ENCODE measurements at places on chromosomes 3 and 15.

DNA sequence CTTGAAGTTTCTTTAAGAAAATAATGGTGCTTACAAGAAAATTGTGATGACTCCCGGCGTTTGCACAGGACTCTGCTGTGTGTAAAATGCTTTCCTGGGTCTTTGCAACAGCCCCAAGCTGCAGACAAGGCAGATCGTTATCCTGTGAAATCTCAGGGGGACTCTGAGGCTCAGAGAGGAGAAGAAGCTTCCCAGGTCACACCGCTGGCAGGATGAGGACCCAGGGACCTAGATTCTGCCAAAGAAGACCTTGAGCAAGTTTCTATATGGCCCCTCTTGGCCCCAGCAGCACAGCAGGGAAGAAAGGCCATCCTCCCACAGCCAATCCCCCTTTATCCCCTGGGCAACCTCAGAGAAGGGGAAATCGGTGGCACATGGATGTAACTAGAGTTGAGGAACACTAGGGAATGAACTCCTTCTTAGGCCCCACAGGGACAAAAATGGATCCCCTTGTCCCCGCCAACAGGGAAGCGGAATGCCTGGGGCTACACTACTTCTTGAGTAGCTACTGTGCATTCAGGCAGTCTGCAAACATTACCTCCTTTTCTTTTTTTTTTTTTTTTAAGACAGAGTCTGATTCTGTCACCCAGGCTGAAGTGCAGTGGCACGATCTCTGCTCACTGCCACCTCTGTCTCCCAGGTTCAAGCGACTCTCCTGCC is 72.8 kb downstream of the CPN2 start:
- no peak for DNase-seq

- no peak for DNase-seq
These were observed 92.3 kb upstream of the FHIT start for GRCh38 chr3:61343543-61343942.

- no peak for DNase-seq
These were observed 73.0 kb downstream of the OXNAD1 start for GRCh38 chr3:16337856-16338540.

- peak; percentile 74 for DNase-seq
These were observed 256.5 kb downstream of the THRB start for GRCh38 chr3:24237971-24238706.

GRCh38 chr3:54126551-54126950 is 4.2 kb downstream of the CACNA2D3 start:
- DNase-seq, result no peak

DNA sequence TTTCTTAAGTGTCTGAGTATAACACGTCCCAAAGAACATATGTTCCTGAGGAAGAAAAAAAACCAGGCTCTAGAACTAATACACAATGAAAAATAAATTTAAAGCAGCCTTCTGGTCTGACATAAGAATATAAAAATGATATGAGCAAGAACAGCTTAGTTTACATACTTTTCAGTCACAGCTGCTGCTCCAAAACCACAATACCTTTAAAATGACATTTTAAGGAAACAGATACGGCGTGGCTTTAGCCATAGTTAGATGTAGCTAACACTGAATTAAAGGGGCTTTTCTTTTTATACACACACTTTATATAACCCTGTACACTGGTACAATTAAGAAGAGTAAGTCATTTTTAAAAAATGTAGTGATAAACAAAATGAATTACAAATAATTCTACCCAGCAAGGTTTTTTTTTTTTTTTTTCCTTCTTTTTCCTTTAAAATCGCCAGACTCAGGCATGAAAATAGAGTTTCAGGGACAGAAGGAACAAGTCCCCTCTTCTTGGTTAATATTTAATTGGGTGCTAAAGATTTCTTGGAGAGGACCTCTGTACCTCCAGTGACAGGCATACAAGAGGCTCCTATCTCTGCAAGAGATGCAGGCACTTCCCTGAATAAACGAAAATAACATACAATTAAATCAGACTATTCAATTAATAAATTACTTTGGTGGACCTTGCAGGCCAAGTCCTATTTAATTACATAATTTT is 265.6 kb downstream of the FOXP1 start:
- no peak for DNase-seq

DNA sequence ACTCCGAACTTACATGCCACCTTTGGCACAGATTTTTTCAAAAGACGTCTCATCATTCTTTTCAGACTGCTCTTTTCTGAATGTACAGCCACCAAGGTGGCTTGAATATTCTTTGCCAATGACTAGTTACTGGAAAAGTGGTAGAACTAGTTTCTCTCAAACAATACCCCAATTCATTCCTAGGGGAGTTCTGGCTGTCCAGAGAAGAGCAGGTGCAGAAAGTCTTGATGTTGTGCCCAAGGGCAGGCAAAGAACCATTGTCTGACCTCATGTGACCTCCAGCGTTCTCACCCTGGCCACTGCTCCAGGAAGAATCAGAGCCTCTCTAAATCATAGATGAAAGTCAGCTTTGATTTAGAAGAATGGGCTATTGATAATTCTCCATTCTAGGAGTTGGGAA is 5.5 kb downstream of the LMOD3 start:
- no peak for DNase-seq

DNA sequence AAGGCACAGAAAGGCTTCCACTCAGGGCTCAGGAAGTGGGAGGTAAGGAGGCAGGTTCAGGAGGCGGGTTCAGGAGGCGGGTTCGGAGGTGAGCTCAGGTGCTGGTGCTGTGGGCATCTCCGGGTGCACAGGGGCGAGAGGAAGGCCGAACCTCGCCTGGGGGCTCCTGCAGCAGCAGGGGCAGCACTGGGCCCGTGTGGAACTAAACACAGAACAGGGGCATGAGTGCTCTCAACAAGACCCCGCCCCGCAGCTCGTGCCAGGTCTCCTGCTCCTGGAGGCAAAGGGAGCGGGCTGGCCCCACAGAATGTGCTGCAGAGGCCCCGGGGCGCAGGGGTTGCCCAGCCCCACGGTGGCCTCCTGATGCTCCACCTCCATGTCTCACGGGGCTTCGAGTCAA is 13.7 kb downstream of the ZDHHC19 start:
- DNase-seq, result no peak

DNA sequence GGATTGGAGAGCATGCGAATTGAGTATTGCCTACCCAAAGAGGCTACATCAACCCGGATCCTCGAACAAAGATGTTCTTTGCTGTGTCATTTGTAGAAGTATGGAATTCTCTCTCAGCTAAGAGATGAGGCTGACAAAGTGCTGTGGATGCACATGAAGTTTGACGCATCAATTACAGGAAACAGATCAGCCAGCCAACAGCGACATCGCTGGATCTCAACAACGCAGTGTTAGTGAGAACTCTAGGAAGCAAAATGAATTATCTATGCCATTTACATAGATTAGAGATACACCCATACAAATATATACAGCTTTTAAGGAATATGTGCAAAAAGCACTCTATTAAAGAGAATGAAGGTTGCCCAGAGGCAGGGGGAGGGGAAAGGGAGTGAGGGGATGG is 160.6 kb upstream of the RGMA start:
- DNase-seq, result no peak

DNA sequence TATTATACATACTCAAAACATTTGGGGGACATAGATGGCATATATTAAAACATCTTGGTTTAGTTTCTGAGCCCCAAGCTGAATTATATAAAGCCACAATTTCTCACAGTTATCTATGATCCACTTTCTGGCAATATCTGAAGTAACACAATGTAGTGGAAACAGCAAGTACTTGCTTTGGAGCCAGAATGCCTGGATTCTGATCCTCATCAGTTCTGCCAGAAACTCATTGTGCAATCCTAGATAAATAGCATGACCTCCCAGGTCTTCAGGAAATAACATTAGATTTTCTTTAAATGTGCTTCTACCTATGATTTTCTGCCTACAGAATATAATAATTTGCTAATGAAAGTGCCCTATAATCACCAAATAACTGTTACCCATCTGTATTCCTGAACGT is 544.9 kb downstream of the NAALADL2 start:
- DNase-seq, result no peak

DNA sequence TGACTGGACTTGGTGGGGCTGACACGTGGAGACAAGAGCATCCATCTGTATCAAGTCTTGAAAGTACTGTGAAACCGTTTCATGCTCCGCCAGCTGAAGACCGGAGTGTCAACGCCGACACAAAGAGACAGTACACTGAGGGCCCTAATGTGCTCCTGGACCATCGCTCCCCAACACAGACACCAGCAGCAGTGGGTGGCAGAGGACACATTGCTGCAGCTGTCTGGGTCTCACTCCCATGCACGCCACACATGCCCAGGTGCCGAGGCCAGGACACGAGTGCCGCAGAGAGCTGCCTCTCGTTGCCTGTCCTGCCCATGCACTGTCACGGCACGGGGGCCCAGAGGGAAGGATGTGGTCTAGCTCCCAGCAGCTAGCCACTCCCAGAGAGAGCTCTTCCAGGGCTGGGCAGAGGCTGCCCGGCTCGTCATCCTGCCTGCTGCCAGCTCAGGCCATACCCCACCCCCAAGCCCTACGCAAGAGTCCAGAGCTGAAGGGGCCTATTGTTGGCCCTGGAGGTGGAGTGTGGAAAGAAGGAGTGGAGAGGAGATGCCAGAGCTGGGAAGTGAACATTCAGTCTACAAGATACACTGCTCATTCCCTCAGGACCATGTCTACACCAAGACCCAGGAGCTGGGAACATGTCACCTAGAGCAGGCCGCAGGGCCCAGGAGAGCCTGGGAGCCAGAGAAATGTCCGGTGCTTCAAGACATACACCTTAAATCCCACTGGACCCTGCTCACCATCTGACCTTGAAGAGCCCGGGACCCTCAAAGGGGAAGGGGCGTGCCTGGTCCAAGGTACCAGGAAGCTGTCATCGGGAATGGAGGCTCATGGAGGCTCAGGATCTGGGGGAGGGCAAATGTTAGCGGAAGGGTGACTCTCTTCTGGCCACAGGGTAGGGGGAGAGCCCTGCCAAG is 7.7 kb downstream of the TNK2 start:
- DNase-seq, result peak; percentile 73

Data from urothelium cell line (cell line).